ENCODE measurements at places on chromosomes 3 and 15.
A peak's percentile ranks its signal among the peaks of the same experiment; 100 is the strongest.

DNA sequence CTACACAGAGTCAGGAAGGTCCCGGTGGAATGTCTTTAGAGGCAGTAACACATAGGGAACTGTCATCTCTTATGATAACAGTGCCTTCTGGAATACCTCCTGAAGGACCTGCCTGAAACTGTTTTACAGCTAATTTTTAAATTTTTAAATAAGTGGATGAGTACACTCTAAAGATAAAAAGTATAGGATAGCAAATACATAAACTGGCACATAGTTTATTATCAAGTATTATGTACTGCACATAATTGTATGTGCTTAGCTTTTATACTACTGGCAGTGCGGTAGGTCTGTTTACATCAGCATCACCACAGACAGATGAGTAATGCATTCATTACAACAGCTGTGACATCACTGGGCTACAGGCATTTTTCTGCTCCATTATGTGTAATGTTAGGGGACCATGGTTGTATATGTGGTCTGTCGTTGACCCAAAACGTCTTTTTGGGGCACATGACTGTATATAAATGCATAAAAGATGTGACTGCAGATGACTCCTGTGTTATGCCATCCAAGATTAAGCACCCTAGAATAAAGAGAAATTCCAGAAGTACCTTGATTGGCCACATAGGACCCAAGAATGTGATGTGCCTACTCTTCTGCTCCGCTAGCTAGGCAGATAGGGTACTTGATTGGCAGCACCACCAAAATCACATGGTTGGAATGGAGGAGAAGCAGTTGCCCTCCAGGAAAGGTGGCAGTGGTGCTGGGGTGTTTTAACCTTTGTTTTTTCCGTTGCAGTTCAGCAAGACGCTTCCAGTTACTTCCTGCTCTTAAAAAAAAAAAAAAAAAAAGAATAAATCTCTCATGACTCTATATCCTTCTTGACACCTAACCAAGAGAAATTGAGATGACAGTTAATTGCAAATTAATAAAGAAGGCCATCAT is 3.3 kb downstream of the VPS8 start:
- peak; percentile 71 for DNase-seq

DNA sequence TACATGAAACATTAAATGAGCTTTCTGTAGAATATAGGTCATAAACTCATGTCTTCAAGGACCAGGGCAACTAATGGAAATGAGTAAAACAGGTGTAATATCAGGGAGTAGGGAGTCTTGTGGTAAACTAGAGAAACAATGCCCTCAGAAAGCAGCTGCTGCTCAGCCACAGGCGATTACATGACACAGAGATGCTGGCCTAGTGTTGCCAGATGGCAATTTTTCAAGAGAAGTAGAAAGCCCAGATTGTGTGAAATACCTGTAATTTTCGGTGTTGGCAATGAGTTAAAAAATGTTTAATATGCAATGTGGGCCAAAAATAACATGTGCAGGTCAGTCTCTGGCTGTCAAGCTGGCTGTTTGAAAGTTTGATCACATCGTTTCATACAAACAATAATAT is 23.4 kb downstream of the NCEH1 start:
- DNase-seq: no peak

DNA sequence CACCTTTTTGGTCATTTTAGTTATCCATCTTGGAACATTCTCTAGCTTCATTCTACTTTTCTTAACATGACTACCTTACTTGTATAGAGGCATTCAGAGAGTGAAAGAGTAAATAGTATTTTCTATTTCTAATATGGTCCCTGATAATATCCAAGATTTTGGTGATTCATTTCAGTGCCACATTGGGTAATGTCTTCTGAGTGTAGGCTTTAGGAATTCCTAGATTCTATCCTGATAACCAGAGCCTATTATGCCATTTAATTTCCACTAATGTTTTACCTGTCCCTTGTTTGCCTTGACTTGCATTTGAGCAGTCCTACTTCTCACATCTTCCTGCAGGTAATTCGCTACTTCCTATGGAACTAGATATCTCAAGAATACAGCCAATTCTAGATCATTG is 21.8 kb downstream of the ADGRG7 start:
- DNase-seq: no peak

DNA sequence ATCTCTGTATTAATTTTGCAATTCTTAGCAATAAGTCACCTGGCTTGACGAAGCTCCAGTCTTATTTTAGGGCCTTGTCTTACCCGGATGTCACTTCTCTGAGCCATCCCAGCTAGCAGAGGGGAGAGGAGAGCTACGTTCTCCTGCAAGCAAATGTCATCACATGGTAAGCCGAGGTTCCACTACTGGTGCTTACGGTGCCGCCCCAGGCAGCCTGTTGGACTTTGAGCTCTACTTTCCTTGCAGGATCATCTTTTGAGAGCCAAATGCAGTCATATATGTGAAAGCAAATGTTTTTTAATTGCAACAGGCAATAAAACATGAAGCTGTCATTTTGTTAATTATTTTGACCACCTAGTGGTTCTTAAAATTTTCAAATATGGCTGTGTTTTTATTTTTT is 140.9 kb downstream of the FAM43A start:
- no peak for DNase-seq

DNA sequence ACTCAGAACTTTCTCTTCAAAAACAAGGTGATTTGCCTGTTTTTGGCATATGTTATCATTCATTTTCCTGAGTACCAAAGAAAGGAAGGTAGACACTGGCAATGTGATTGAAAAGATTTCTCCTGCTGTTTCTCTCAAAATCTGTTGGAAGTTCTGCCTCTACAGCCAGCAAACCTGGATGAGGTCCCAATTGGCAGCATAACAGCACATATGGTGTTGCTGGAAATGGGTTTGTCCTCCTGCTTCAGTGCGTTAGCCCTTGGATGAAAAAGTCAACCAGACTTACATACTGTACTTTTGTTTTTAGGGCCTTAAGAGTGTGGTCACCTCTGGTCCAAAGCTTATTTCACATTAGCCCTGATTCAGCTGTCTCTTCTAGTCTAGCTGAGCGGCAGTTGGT is 237.6 kb upstream of the MME start:
- no peak for DNase-seq

DNA sequence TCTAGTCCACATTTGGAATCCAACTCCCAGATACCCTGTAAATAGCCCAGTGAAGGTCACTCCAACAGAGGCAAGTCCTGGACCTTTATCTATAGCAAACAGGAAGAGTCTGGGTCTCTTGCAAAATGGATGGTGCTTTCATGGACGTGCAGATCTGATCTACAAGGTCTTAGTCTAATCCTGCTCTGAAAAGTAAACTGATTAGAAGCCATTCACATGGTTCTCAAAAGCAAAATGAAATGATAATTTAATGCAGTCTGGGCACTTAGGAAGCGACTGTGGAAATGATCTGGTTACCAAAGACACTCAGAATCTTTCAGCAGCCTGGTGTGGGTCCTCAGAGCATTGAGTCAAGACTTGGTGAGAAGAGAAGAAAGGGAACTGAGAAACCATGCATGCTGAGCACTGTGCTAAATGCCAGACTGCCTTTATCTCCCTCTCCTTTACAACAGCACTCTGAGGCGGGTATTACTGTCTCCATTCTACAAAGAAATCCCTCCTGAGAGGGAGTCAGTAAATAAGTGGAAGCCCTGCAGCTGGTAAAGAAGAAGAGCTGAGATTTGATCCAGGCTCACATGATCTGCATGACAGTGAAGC is 29.0 kb downstream of the AQP9 start:
- no peak for DNase-seq

- DNase-seq: no peak
Observed at GRCh38 chr3:10506696-10507095, 1.3 kb upstream of the ATP2B2 start.

- peak; percentile 74 for DNase-seq
Observed at GRCh38 chr3:114649331-114649730, 355.5 kb downstream of the TIGIT start.

DNA sequence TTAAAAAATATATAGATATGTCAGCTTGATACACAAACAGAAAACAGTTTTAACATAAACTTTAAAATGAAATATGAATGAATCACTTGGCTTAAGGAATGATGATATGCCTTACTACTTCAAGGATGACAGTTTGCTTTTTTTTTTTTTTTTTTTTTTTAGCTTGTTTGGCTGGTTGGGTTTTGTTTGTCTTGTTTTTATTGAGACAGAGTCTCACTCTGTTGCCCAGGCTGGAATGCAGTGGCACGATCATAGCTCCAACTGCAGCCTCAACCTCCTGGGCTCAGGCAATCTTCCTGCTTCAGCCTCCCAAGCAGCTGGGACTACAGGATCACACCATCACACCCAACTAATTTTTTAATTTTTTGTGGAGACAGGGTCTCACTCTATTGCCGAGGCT is 14.5 kb downstream of the LRRC2 start:
- no peak for DNase-seq

DNA sequence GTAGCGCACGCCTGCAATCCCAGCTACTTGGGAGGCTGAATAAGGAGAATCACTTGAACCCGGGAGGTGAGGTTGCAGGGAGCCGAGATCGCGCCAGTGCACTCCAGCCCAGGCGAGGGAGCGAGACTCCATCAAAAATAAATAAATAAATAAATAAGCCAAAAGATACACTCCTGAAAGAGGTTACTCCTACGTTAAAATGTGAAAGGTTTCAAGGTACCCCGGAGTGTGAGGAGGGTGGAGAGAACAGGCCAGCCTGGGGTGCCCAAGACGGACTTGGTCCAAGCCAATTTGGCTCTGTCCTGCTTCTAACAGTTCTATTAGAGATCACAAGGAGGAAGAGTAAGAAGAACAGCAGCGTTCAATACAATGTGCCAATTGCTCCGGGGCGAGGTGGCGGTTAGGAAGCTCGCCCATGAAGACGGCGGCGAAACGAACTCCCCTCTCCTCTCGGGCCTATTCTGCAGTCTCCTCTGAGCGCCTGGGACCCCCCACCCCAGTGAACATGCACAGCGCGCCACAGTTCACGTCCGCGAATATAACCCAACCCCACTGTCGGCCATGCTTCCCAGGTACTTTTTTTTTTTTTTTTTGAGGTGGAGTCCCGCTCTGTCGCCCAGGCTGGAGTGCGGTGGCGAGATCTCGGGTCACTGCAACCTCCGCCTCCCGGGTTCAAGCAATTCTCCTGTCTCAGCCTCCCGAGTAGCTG is 942 bp downstream of the ELP6 start:
- peak; percentile 47 for DNase-seq

DNA sequence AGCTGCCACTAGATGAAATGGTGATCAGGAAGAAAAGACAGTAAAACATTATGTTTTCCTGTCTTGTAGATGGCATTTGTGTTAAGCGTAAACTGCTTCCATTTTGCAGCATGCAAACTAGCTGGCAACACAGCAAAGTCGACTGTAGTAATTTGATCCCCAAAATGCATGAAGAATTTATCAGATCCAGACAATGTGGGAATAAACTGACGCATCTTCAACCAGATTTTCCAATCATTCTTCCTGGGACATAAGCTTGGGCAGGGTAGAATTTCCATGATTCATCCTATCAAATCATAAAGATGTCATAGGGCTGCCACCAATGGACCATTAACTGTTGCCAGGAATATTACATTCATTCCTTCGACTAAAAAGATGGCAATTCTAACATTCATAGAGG is 260.3 kb downstream of the ERC2 start:
- peak; percentile 55 for DNase-seq

- DNase-seq: peak; percentile 68
Observed at GRCh38 chr3:131526801-131527347, 24.1 kb upstream of the MRPL3 start.

- peak; percentile 54 for DNase-seq
Observed at GRCh38 chr3:5304789-5305683, 117.5 kb downstream of the EDEM1 start.

- peak; percentile 68 for DNase-seq
Observed at GRCh38 chr3:179811321-179812095, 158.7 kb downstream of the USP13 start.

- peak; percentile 89 for DNase-seq
Observed at GRCh38 chr3:150384296-150385212, 23.5 kb upstream of the TSC22D2 start.

DNA sequence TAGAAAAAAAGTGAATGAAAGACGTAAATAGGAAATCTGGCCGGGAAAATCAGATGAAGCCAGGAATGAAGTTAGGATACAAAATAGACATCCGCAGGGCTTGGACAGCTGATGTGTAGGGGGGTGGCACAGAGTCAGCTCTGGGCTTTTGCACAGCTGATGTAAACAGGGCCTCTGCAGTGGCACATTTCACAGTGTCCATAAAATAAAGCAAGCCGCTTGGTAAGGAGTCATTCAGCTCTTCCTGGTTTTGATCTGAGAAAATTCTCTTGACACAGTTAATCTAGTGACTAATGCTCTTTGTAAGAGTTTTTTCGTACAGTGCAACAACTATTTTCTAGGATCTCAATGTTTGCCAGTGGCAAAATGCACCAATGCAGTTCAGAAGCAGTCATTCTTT is 153.3 kb downstream of the USP13 start:
- DNase-seq: peak; percentile 17

DNA sequence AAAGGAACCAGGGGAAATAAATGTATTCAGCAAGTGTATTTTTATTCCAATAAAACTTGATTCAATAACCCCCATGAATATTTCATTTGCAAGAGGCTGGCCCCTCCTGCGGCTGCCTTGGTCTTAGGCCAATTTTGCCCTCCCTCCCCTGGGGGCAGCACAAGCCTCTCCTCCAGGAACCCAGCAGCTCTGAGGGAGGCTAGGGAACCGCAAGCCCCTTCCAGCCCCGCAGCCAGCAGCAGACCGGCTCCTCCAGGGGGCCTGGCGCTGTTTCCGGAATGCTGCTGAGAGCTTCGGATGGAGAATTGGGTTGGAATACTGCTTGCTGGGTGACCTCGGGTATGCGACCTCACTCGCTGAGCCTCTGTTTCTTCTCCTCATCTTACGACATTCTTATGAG is 150.1 kb downstream of the RAB11A start:
- no peak for DNase-seq

DNA sequence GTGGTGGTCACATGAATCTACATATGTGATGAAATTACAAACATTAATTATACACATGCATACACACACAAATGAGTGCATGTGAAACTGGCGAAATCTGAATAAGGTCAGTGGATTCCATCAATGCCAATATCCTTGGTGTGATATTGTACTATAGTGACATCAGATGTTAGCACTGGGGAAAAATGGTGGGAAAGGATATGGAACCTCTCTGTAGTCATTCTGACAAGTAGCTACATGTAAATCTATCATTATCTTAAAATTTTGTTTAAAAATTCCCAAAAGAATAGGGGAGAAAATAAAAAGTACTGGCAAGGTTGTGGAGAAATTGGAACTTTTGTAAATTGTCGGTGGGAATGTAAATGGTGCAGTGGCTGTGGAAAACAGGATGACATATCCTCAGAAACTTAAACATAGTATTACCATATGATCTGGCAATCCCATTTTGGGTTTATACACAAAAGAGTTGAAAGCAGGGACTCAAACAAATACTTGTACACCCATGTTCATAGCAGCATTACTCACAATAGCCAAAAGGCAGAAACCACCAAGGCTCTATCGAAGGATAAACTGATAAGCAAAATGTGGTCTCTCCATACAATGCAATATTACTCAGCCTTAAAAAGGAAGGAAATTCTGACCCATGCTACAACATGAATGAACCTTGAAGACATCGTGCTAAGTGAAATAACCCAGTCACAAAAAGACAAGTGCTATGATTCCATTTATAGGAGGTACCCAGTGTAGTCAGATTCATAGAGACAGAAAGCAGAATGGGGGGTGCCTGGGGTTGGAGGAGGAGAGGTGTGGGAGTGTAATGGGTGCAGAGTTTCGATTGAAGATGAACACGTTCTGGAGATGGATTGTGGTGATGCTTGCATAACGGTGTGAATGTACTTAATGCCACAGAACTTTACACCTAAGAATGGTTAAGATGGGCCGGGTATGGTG is 25.3 kb upstream of the HRH1 start:
- peak; percentile 87 for DNase-seq
